AG08396 (cell line): ENCODE measurements at places on chromosomes 5 and 9.

GRCh38 chr9:3746296-3747275 is 220.8 kb upstream of the RFX3 start:
- DNase-seq = peak; percentile 73

DNA sequence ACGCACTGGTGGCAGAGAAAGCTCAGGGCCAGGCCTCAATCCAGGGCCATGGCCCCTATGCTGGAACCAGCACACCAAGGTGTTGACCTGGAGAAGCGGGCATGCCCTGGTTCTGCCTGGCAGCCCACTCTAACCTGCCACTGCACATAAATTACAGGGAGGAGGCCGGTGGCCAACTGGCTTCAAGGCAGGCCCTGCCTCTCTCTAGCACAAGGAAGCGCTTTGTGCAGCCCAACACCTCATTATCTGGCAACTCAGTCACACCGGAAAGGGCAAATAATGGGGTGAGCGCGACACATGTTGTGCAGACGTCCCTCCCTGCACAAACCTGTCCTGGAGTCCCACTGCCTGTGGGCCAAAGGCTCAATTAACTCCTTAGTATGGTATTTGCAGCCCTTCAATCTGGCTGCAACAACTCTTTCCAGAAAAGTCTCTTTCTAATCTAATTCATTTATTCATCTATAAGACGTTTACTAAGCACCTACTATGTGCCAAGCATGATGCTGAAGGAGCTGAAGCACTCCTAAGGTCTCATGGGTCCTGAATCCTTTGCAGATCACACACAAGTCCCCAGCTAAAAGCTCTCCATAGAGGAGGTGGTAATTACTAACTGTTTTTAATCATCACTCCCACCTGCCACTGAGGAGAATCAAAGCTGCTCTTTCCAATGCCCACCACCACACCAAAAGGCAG is 24.9 kb downstream of the SHB start:
- DNase-seq = no peak

- DNase-seq = no peak
Measured at GRCh38 chr9:27460226-27461023, 63.7 kb upstream of the IFNK start.

- no peak for DNase-seq
Measured at GRCh38 chr9:93960221-93960970, 5.2 kb upstream of the BARX1 start.

GRCh38 chr5:68533051-68533450 is 317.5 kb downstream of the PIK3R1 start:
- DNase-seq = no peak

DNA sequence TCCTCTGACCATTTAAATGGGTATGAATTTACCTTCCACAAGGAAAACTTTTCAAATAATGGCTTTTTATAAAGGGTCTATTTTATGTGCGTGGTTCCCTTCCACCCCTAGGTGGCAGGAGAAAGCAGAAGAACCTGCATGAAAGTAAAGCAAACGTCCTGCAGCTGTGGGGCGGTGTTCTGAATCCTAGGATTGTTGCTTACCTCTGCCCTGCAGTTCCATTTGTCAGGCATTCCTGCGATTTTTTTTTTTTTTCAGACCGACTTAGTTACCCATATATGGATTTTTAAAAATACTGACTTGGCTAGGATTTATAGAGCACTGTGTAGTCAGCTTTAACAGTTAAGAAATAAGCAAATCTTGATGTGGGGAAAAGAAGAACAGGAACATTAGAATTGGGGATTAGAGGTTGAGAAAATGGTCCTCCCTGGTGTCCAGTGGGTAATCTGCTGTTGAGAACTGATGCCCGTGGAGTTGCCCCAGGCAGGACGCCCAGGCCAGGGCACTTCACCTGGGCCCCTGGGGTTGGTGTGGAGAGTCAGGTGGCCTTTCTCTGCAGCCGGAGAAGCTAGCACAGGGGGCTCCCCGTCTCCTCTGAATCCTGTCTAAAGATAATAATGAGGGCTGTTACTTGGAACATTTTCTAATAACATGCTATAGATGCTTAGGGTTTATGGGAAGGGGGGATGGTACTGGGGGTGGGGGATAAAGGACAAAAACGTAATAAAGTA is 30.4 kb upstream of the LTC4S start:
- peak; percentile 77 for DNase-seq

- no peak for DNase-seq
Measured at GRCh38 chr9:32705059-32705458, 69.6 kb upstream of the TAF1L start.

GRCh38 chr9:135947582-135947981 is 13.6 kb downstream of the UBAC1 start:
- DNase-seq = no peak

GRCh38 chr5:10601246-10602030 is 37.6 kb downstream of the ANKRD33B start:
- peak; percentile 79 for DNase-seq

- DNase-seq = no peak
Measured at GRCh38 chr5:40505031-40505430, 174.7 kb upstream of the PTGER4 start.

DNA sequence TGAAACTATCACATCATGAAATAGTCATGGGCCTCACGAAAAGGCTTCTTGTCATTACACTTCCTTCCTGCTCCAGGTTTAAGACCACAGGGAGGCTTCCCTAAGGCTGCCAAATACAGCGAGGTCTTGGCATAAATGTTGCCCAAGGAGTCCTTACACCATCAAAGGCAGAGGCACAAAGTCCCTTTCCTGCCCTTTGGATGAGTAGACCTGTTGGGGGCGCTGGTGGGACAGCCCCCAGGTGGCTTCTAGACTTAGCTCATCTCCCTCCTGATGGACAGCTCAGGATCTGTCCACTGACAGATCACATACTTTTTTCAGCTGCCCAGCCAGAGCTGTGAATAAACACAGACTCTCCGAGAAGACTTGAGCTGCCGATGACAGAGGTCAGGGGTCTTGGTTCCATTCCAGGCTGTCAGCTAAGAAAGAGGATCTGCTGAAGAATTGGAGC is 15.5 kb upstream of the MEGF9 start:
- no peak for DNase-seq

GRCh38 chr9:125255781-125256391 is 5.7 kb upstream of the GAPVD1 start:
- DNase-seq = no peak

GRCh38 chr5:67341478-67341877 is 144.9 kb upstream of the CD180 start:
- no peak for DNase-seq

DNA sequence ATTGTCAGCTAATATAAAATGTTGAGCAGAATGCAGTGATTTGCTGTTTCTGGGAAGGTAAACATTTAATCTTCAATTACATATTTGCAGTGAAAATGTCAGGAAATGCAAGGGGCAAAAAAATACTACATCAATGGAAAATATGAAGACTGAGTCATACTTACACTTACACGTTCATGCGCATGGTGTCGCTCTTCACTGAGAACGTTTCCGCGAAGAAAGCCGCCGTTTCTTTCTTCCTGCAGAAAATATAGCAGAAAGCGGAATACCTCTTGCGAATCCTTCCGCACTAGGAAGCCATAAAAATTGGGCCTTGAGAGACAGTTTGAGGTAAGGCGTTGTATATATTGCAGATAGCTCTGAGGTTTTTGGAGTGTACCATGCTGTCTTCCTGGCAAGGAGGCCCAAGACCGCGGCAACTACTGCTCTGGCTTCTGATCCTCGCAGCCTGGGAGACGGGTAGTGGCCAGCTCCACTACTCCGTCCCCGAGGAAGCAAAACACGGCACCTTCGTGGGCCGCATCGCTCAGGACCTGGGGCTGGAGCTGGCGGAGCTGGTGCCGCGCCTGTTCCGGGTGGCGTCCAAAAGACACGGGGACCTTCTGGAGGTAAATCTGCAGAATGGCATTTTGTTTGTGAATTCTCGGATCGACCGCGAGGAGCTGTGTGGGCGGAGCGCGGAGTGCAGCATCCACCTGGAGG is at the start of gene PCDHA13:
PCDHA13 (plus strand) TSS at position 236 of the 702 bp plus-strand sequence; CDS start at position 381, 145 bp downstream.
- DNase-seq = peak; percentile 33

- no peak for DNase-seq
Measured at GRCh38 chr9:106287091-106287631, 575.8 kb upstream of the ZNF462 start.

DNA sequence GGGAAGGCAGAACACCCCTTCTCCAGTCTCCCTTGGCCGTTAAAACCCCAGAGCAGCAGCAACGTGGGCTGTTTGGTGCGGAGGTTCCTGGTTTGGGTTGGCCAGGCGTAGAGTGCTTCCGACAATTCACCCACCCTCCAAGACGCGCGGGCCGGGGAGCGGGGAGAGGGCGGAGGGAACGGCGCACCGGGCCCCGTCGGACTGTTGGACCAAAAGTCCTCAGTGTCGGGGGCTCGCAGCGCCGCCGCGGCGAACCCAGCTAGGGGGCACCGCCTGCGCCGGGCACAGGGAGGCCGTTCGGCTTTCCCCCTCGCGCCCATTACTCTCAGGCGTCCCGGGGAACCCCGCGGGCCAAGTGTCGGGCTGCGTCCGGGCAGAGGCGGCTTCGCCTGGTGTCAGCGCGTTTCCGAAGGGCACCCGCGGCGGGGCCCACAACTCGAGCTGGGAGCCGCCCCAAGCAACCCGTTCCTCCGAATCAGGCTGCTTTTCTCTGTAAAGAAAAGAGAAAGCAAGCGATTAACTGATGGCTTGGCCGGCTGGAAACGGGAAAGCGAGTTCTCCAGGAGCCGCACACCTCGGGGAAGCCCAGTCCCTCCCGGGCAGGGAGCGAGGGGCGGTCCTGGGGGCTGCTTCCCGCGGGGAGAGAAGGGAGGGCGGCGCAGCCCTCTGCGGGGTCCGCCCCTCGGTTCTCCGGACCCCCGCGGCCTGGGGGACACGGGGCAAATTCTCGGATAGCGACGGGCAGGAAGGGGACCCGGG is 145.5 kb downstream of the ERCC6L2 start:
- peak; percentile 60 for DNase-seq

DNA sequence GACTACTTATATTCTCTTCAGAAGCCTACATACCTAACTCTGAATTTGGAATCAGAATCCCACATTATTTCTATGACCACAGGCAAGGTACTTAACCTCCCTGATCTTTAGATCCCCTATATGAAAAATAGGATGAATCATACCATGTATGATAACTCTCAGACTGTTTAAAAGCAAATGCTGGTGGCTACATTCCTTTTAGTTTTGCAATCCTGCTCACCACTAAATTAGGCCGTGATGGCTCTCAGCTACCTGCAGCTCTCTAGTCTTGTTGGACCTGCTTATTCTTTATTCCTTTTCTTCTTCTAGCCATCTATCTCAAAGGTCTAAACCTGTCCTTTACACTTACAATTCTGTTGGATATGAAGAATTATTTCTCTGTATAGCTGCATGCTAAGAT is 303.4 kb upstream of the ATP10B start:
- no peak for DNase-seq

DNA sequence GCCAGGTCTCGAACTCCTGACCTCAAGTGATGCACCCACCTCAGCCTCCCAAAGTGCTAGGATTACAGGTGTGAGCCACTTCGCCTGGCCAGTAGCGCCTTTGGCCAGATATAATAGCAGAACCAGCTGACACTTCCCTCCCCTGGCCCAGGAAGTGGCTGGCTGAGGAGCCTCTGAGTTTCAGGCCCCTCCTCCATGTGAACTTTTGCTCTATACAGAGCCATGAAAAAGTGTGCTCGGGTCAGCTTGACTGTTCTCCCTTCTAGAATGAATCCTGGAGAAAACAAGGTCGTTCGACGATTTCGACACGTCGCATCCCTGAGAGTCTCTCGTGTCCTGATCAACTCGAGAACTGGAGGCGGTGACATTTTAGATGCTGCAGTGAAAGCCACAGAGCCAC is 8.6 kb upstream of the ZDHHC12 start:
- DNase-seq = no peak

- no peak for DNase-seq
Measured at GRCh38 chr9:97980479-97980803, 2.7 kb upstream of the ANP32B start.

DNA sequence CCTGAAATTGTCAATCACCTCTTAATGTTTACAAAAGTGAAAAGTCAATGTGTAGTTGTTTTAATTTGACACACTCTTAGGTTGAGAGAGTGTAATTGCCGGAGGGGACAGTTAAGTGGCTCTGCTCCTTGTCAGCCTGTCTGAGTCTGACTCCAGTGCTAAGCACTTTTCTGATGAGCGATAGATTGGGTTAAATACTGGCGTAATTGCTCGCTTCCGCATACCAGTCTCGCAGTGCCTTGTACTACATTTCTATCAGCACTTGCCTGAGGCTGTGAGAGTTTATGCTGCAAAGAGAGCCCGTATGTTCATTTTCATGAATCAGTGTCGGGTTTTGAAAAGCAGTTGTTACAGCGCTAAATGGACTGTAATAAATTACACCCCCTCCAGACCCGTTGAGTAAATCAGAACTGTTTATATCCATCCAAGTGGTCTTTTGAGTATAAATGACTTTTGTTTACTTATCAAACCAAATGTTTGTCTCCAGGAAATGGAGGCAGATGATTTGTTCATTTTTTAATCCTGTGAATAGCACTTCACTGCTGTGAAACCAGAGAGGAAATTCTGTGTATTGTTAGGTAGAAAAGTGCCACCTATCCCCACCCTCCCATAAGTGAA is 41.0 kb upstream of the DMRT3 start:
- DNase-seq = no peak

DNA sequence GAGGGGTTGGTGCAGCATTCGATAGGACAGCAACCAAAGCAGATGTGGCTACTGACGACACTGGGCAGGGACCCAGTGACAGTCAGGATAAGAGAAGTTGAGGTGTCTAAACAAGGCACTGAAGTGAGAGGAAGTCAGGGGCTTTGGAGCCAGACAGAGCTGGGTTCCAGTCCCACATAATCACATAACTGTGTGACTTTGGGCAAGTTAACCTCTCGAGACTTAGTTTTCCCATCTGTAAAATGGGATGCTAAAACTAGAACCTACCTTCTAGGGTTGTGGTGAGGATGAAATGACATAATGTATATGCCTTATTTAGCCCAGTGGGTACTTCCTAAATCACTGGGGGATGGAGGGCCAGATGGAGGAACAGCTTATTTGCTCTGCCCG is 3.1 kb downstream of the ANGPTL2 start:
- DNase-seq = no peak

GRCh38 chr9:87884578-87885459 is 2.1 kb downstream of the SPATA31E1 start:
- DNase-seq = no peak
